ENCODE measurements at places on chromosomes 12 and 14. TPM values are rescaled to one million over a fixed set of nuclear protein-coding genes. Genes with fewer than 3 reads are reported as not detected.

The TAS2R31 gene
- 2.3 TPM for total RNA-seq

The TSPAN19 gene
- not detected for total RNA-seq

The CLEC7A gene
- 18.4 TPM for total RNA-seq

The KLRD1 gene
- 1.1 TPM for total RNA-seq

The FSCB gene
- not detected for total RNA-seq

The GLIPR1L1 gene
- total RNA-seq, result not detected

The ATXN2 gene
- total RNA-seq, result 33.6 TPM

The RNASE1 gene
- 507 TPM for total RNA-seq

The B4GALNT1 gene
- total RNA-seq, result 4.3 TPM

The NYNRIN gene
- 7.1 TPM for total RNA-seq

DNA sequence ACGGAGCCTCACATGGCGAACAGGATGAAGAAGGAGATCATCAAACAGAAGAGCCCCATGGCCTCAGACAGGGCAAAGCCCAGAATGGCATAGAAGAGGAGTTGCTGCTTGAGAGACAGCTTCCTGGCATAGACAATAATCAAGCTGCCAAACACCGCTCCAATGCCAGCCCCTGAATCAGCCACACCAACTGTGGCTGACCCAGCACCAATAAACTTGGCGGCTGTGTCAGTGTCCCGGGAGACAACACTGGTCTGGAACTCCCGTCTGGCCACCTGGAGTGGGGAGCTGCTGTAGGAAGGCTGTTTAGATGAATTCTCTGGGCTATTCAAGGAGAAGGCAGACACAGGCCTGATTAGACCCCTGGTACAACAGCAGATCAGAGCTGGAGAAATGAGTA, 100.1 kb downstream of the HEATR5A start:
- no peaks in the 10 kb centered on the region for H3K27me3 ChIP-seq
- H3K36me3 ChIP-seq, result no peaks in the 10 kb centered on the region
- no peak overlapping the region for H3K27ac ChIP-seq
- H3K4me1 ChIP-seq, result peaks cover 12% of the 10 kb centered on the region
- DNase-seq, result peak; percentile 29
- no peak overlapping the region for H3K4me3 ChIP-seq

DNA sequence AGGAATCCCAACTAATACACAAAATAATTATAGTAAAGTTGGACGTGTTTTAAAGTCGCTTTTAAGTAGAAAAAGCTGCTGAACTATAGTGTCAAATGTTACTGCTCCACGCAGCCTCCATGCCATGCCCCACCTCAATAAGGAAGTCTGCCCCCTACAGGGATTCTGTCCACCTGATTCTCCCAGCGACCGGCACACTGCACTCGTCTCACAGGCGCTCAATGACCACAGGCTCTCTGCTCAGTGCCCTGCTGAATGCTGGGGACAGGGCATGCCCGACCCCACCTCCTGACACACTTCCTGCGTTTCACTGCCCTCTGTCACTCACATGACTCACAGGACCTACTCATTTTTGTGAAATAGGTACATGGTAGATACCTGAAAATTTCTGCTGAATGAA, 48.9 kb downstream of the BDKRB1 start:
- H3K27ac ChIP-seq, result no peak overlapping the region
- peaks cover 81% of the 10 kb centered on the region for H3K36me3 ChIP-seq
- no peak for DNase-seq
- no peak overlapping the region for H3K4me3 ChIP-seq
- no peaks in the 10 kb centered on the region for H3K27me3 ChIP-seq

- peak; percentile 69 for DNase-seq
- no peaks in the 10 kb centered on the region for H3K27me3 ChIP-seq
- no peak overlapping the region for H3K4me3 ChIP-seq
- peaks cover 12% of the 10 kb centered on the region for H3K4me1 ChIP-seq
- H3K36me3 ChIP-seq, result no peaks in the 10 kb centered on the region
Measured at GRCh38 chr12:111636209-111636945, 37.3 kb upstream of the ATXN2 start.

- H3K4me3 ChIP-seq, result no peak overlapping the region
- H3K27me3 ChIP-seq, result no peaks in the 10 kb centered on the region
- no peak overlapping the region for H3K27ac ChIP-seq
Measured at GRCh38 chr12:78185109-78185508, 354.4 kb downstream of the NAV3 start.

GRCh38 chr12:553216-554000, 93.7 kb downstream of the B4GALNT3 start:
- H3K36me3 ChIP-seq, result peaks cover 5% of the 10 kb centered on the region
- DNase-seq, result no peak
- no peaks in the 10 kb centered on the region for H3K4me1 ChIP-seq
- no peak overlapping the region for H3K27ac ChIP-seq

GRCh38 chr14:104239185-104239775, 100.9 kb downstream of the KIF26A start:
- no peaks in the 10 kb centered on the region for H3K27me3 ChIP-seq
- H3K27ac ChIP-seq, result no peak overlapping the region
- no peak overlapping the region for H3K4me3 ChIP-seq
- H3K36me3 ChIP-seq, result no peaks in the 10 kb centered on the region
- no peaks in the 10 kb centered on the region for H3K4me1 ChIP-seq

DNA sequence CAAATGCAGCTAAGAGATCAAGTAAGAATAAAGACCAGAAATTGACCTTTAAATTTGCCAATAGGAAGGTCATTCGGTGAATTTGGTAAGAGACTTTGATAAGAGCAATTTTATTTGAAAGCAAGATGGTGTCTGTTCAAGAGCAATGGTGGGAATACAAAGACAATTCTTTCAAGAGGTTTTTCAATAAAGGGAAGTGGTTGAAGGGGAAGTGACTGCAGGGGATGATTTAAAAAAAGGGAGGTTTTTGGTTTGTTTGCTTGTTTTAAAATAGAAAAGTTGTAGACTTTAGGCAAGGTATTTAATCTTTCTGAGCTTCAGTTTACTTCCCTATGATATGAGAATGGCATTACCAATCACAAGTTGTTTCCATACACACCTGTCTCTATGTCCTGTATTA, 4.3 kb upstream of the APPL2 start:
- no peaks in the 10 kb centered on the region for H3K27me3 ChIP-seq
- H3K27ac ChIP-seq, result no peak overlapping the region
- H3K4me1 ChIP-seq, result peaks cover 7% of the 10 kb centered on the region
- H3K4me3 ChIP-seq, result no peak overlapping the region

DNA sequence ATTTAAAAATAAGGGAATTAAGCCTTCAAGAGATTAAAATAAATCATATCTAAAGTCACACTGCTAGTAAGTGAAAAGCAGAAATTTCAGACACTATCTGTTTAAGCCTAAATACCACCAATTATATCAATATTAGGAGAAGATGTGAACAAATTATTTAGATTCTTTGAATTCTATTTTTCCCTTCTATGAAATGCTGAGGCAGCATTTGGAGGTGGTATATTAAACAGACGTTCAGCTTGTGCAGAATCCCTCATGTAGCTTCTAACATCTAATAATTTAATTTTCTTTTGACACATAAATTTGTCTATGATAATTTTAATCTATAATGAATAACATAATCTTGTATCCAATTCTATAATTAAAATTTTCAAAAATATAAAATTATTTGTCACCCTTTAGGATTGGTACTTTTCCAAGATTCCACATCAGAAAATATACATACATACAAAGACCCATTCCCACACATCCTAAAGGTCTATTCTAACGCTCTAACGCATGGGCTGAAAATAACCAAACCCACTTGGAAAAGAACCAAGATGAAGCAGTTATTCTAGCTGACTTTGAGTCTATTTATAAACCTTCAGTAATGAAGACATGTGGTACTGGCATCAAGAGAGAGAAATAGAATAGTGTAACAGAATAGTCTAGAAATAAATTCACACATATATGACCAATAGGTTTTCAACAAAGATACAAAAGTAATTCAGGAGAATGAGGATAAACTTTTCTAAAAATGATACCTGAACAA, 751.8 kb downstream of the GALC start:
- H3K27me3 ChIP-seq, result no peaks in the 10 kb centered on the region
- H3K4me3 ChIP-seq, result no peak overlapping the region

GRCh38 chr12:56046027-56046780, 4.5 kb downstream of the RPS26 start:
- H3K36me3 ChIP-seq, result no peaks in the 10 kb centered on the region
- no peak overlapping the region for H3K27ac ChIP-seq
- no peaks in the 10 kb centered on the region for H3K27me3 ChIP-seq
- H3K4me3 ChIP-seq, result no peak overlapping the region

GRCh38 chr12:42757624-42758119, 168.1 kb upstream of the PRICKLE1 start:
- H3K27ac ChIP-seq, result no peak overlapping the region
- H3K4me3 ChIP-seq, result no peak overlapping the region
- no peaks in the 10 kb centered on the region for H3K27me3 ChIP-seq
- H3K4me1 ChIP-seq, result peaks cover 7% of the 10 kb centered on the region

DNA sequence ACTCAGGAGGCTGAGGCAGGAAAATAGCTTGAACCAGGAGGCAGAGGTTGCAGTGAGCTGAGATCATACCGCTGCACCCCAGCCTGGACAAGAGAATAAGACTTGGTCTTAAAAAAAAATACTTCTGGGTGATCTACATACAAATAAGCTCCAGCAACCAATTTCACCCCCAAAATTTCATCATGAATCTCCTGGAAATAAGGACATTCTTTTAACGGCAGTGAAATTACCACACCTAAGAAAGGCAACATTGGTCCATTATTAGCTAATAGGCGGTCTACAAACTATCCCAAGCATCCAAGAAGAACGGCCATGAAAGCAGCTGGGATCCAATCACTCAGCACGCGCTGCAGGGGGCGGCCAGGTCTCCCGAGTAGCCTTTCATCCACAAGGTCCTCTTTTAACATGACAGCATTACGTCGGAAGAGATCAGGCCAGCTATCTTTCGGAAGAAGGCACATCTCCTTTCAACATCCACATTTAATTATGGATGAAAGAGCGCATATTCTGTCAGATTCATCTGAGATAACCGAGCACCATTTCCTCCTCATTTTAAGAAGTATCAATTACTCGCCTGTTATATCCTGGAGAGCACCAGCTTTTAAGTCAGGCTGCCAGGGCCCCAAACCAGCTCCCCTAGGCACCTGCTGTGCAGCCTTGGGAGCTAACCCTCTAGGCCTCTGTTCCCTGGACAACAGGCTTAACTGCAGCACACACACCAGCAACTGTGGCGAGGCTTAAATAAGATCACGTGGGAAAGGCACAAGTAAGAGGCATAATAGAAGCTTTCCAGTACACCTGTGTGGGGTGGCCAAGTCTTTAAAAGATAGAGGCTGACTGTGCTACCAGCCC, 4.2 kb downstream of the SLC15A4 start:
- H3K27ac ChIP-seq, result no peak overlapping the region
- H3K4me3 ChIP-seq, result no peak overlapping the region
- H3K36me3 ChIP-seq, result no peaks in the 10 kb centered on the region
- H3K4me1 ChIP-seq, result peaks cover 25% of the 10 kb centered on the region
- no peaks in the 10 kb centered on the region for H3K27me3 ChIP-seq

GRCh38 chr12:32266756-32267155, 132.6 kb upstream of the FGD4 start:
- no peak overlapping the region for H3K27ac ChIP-seq
- no peak overlapping the region for H3K4me3 ChIP-seq

GRCh38 chr12:131893605-131894312, 663 bp upstream of the ULK1 start:
- H3K27ac ChIP-seq, result no peak overlapping the region
- H3K27me3 ChIP-seq, result no peaks in the 10 kb centered on the region
- H3K36me3 ChIP-seq, result no peaks in the 10 kb centered on the region
- no peak for DNase-seq
- peaks cover 20% of the 10 kb centered on the region for H3K4me1 ChIP-seq

GRCh38 chr12:107544937-107545336, 140.7 kb upstream of the PWP1 start:
- no peaks in the 10 kb centered on the region for H3K4me1 ChIP-seq
- no peak overlapping the region for H3K4me3 ChIP-seq
- no peak overlapping the region for H3K27ac ChIP-seq
- H3K27me3 ChIP-seq, result no peaks in the 10 kb centered on the region
- DNase-seq, result no peak

DNA sequence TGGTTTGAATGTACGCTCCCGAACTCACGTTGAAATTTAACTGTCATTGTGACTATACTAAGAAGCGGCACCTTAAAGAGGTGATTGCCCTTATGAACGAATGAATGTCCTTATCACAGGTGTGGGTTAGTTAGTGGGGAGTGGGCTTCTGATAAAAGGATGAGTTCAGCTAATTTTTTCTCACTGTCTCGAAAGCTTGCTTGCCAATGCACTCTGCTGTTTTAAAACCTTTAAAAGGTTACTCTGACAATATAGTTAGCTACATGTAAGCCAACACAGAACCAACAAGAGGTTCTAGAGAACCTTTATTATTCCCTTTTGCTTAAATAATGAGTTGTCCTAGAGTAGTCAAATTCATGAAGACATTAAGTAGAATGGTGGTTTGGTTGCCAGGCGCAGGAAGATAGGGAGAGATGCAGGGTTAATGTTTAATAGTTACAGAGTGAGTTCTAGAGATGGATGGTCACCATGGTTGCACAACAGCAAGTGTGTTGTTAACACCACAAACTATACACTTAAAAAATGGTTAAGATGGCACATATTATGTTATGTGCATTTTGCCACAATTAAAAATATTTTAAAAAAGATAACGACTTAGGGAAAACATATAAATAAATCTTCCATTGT, 26.3 kb downstream of the RTN1 start:
- H3K36me3 ChIP-seq, result no peaks in the 10 kb centered on the region
- no peak for DNase-seq
- H3K4me1 ChIP-seq, result no peaks in the 10 kb centered on the region
- no peak overlapping the region for H3K27ac ChIP-seq
- H3K27me3 ChIP-seq, result no peaks in the 10 kb centered on the region

- H3K27ac ChIP-seq, result peak overlapping the region; percentile 97
- DNase-seq, result peak; percentile 90
- H3K36me3 ChIP-seq, result no peaks in the 10 kb centered on the region
Measured at GRCh38 chr12:570921-571794, 92.1 kb downstream of the NINJ2 start.

DNA sequence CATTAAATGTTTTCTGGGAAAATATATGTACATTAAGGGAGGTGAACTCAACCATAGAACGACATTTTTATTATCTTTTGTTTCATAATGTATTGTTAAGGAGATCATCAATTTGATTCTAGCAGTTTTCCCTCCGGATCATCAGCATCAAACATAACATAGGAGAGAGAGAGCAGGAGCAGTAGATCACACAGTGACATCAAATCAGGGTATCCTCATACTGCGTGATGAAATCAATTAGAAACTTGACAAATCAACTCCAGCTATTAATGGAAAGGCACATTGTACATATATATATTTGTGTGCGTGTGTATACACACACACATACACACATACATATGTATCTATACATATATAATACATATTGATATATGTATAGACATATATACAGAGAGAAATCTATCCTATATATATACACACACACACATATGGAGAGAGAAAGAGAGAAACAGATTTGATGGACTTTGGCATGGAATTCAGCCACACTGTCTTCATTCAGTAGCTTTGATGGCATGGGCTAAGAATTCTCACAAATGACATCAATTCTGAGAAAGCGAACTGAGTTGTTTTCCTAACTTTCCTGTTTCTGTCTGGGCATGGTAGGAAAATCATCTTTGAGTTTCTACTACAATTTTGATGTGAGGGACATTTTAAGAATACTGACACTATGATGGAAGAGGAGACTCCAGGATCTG, 1302.8 kb upstream of the SEL1L start:
- no peak for DNase-seq
- no peaks in the 10 kb centered on the region for H3K27me3 ChIP-seq
- no peak overlapping the region for H3K4me3 ChIP-seq
- no peaks in the 10 kb centered on the region for H3K4me1 ChIP-seq
- H3K36me3 ChIP-seq, result no peaks in the 10 kb centered on the region

- no peaks in the 10 kb centered on the region for H3K27me3 ChIP-seq
- no peak overlapping the region for H3K4me3 ChIP-seq
- no peak overlapping the region for H3K27ac ChIP-seq
Measured at GRCh38 chr14:61187196-61187905, 93.8 kb downstream of the TMEM30B start.
